ENCODE measurements at places on chromosomes 1 and 21. TPM values are rescaled to one million over a fixed set of nuclear protein-coding genes. Genes with fewer than 3 reads are reported as not detected.

- H3K27ac ChIP-seq, result no peak overlapping the region
- H3K27me3 ChIP-seq, result no peaks in the 10 kb centered on the region
- no peaks in the 10 kb centered on the region for H3K4me1 ChIP-seq
- no peak overlapping the region for H3K4me3 ChIP-seq
Measured at GRCh38 chr1:151680391-151680790, 36.2 kb downstream of the CELF3 start.

- H3K4me1 ChIP-seq, result no peaks in the 10 kb centered on the region
- H3K27me3 ChIP-seq, result no peaks in the 10 kb centered on the region
- DNase-seq, result no peak
- no peak overlapping the region for H3K4me3 ChIP-seq
- no peaks in the 10 kb centered on the region for H3K36me3 ChIP-seq
Measured at GRCh38 chr1:106523497-106523896, 533.0 kb upstream of the PRMT6 start.

DNA sequence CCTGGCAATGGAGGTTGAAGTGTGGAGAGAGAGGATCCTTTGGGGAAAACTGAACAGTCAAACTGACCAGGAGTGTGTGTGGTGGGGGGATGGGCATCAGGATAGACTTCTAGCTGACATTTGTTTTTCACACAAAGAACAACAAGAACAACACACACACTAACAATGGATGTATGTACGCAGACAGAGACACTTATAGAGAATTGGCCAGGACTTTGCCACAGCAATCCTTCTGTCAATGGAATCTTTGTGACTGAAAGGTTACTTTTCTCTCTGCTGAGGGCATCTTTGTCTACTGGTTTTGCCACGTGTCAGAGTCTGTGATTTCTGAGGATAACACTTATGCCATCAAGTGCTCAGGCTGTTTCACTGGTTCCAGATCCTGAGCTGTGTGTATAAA, 12.4 kb upstream of the FCGR2A start:
- H3K4me3 ChIP-seq, result no peak overlapping the region
- peaks cover 9% of the 10 kb centered on the region for H3K4me1 ChIP-seq
- no peaks in the 10 kb centered on the region for H3K36me3 ChIP-seq
- H3K27ac ChIP-seq, result no peak overlapping the region
- H3K27me3 ChIP-seq, result peaks cover 53% of the 10 kb centered on the region

SHISAL2A gene
- 14.6 TPM for total RNA-seq

CHI3L1 gene
- not detected for total RNA-seq

DNA sequence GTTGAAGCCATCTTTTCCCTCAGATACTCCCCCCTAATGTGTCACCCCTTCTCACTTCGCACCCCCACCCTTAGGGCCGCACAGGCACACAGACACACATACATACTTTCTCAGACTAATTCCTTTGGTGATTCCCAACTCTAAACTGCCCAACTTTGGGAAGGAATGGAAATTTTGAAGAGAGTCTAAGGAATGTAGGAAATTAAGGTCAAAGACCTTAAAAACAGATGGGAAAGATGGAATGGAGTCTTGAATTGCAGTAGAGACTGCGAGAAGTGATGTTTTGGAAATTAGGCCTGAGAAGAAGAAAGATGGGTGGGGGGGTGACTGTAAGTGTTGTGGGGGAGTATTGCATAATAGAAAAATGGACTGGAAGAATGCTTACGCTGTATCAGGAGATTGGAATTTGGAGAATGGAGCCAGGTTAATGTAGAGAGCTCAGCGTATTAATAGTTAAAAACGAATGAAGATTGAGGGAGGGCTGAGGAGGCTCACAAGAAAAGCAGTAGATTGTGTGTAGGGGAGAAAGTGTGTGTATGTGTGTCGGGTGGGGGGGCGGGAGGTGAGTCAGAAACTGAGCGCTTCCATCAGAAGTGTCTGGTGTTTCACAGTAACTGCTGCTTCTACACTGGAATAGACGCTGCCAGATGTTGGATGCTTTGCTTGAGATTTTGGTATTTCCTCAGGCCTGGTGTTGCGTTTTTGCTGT, 1.7 kb downstream of the PIP5K1A start:
- peaks cover 31% of the 10 kb centered on the region for H3K36me3 ChIP-seq
- peak; percentile 41 for DNase-seq
- peak overlapping the region; percentile 98 for H3K4me3 ChIP-seq
- no peaks in the 10 kb centered on the region for H3K27me3 ChIP-seq
- peaks cover 42% of the 10 kb centered on the region for H3K4me1 ChIP-seq

CNKSR1 gene
- 1.4 TPM for total RNA-seq

GRCh38 chr1:3074297-3074741, 5.3 kb downstream of the PRDM16 start:
- no peaks in the 10 kb centered on the region for H3K36me3 ChIP-seq
- H3K4me1 ChIP-seq, result no peaks in the 10 kb centered on the region
- no peak overlapping the region for H3K27ac ChIP-seq
- H3K4me3 ChIP-seq, result no peak overlapping the region
- H3K27me3 ChIP-seq, result peaks cover 28% of the 10 kb centered on the region

GRCh38 chr1:43008115-43009060, 49.7 kb upstream of the SLC2A1 start:
- H3K4me1 ChIP-seq, result no peaks in the 10 kb centered on the region
- no peak overlapping the region for H3K4me3 ChIP-seq
- no peaks in the 10 kb centered on the region for H3K27me3 ChIP-seq

- H3K27ac ChIP-seq, result no peak overlapping the region
- no peak overlapping the region for H3K4me3 ChIP-seq
- no peak for DNase-seq
- no peaks in the 10 kb centered on the region for H3K4me1 ChIP-seq
Measured at GRCh38 chr1:205026181-205026580, 16.8 kb upstream of the CNTN2 start.

RNU1-1 gene
- 1,043 TPM for total RNA-seq

- no peak overlapping the region for H3K4me3 ChIP-seq
- no peak for DNase-seq
- H3K36me3 ChIP-seq, result no peaks in the 10 kb centered on the region
- peaks cover 12% of the 10 kb centered on the region for H3K27me3 ChIP-seq
Measured at GRCh38 chr1:168923521-168924136, 182.9 kb upstream of the ATP1B1 start.

DNA sequence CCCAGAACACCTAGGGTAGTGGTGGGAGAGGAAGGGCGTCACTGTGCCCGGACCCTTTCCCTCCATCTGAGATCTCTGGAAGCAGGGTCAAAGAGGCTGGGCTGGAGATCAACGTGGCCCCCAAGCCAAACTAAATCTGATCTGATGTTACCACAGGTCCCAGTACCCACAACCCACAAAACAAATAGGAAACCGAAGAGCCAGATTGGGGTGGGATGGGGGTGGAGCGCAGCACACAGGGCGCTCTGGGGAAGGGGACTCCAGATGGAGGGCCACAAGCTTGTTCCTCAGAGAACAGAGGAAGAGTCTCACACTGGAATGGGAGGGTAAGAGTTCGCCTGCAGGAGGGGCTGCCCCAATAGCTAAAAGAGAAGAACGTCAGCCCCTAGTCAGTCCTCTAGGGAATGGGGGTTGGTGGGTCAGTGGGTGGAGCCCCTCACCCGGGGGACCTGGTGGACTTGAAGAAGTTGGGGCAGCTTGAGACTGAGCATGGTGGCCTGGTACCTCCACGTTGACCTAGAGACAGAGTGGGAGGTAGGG, 1.5 kb downstream of the PAQR6 start:
- peaks cover 17% of the 10 kb centered on the region for H3K4me1 ChIP-seq
- H3K4me3 ChIP-seq, result peak overlapping the region; percentile 10
- no peak for DNase-seq
- peak overlapping the region; percentile 13 for H3K27ac ChIP-seq
